ENCODE measurements at places on chromosomes 7 and 10.

GRCh38 chr7:106693677-106694353 is 32.9 kb upstream of the CCDC71L start:
- DNase-seq, result no peak

DNA sequence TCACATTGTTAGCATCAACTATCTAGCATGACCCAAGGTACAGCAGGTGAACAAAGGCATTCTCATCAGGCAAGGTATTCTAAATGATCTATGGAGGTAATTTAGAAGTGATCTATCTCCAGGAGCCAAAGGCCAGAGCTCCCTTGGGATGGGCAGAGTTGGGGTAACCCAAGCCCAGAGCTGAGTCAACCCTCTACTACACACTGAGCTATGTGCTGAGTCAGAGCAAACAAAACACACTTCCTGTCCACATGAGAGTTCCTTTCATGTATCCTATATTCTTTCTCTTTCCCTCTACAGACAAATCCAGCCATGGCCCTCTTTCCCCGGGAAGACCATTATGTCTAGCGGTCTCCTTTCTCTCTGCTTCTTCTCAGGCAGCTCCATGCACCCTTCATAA is 68.2 kb upstream of the AGK start:
- no peak for DNase-seq

- no peak for DNase-seq
Measured at GRCh38 chr10:60252688-60253087, 137.0 kb downstream of the ANK3 start.

DNA sequence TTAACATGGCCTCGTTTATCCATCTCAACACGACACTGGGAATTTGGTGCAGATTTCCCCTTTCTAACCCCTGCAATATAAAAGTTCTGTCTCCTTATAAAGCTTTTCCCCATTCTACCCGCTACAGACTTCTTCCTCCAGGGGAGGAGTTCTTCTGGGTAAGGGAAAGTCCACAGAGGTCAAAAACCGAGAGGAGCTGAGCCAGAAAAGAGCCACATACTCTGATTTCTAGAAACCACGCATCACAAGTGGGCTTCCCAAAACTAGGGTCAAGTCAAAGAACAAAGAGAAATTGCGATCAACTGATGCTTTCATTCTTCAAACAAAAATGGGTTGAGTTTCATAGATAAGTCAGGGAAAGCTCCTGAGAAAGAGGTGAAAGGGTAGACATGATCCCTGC is 6.8 kb downstream of the IL6 start:
- DNase-seq, result no peak

- no peak for DNase-seq
Measured at GRCh38 chr7:46993396-46993795, 588.5 kb downstream of the TNS3 start.

- DNase-seq, result no peak
Measured at GRCh38 chr10:792792-793100, 103.3 kb upstream of the DIP2C start.

DNA sequence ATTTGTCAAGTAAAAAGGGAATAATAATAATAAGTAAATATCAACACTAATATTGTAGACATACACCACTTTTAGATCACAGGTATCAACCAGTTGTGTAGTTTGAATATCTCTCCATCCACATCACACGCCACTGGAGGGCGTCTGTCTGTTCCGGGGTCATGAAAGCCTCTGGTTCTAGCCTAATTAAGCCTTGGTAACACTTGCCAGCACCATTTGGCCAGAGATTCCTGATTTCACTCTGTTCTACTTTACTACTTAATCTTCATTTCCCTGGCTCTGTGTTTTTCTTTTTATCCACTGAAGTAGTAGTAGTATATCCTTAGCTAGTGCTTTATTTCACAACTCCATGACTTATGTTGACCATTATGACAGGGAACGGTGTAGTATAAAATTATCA is 285.6 kb upstream of the POM121L12 start:
- no peak for DNase-seq

- DNase-seq, result no peak
Measured at GRCh38 chr7:28208506-28208905, 27.9 kb upstream of the JAZF1 start.

- DNase-seq, result no peak
Measured at GRCh38 chr10:99913831-99914235, 95.9 kb downstream of the DNMBP start.

DNA sequence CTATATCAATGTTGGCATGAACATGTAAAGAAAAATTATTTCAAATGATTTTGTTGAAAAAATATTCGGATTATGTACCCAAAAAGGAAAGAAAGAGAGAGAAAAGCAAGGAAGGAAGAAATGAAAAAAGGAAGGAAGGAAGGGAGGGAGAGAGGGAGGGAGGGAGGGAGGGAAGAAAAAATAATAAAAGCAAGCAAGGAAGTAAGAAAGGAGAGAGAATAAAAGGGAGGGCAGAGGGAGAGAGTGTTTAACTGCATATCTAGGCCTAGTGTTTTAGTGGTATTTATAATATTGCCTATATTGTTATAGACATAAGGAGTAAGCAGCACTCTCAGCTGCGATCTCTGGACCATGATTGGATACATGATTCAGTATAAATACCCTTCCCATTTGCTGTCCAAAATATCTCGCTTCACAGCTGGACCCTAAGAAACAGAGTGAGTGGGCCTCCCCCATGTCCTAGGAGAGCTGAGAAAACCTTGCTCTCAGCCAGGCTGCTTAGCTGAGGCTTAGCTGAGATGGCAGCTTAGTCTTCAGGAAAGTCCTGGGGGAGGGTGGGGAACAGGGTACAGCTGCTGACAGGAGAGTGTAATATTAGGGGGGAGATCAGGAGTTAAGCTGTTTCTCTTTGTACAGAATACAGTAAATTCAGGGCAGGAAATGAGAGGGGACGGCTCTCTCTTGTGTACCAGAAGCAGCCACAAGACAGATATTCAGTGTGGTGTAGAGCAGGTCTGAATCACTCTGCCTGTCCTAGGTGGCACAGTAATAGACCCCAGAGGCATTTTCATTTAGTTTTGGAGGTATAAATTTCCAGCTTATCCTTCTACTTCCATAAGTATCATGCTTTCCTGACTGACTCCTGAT is 66.8 kb upstream of the TARP start:
- no peak for DNase-seq

- no peak for DNase-seq
Measured at GRCh38 chr7:1811850-1812508, 141.9 kb downstream of the ELFN1 start.

DNA sequence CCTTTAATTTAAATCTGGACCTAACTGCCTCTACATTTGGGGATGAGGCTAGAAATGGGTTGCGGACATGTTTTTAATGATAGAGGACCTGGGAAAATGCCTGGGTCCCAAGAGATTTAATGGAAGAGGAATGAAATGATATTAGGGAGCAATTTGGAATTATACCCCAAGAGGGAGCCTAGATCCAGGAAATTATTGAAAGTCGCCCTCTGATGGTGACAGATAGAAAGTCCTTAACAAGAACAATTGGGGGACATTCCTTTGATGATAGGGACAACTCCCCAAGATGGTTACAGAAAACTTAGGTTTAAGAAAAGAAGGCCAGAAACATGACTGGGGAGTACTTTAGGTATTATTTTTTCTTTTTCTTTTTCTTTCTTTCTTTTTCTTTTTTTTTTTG is 9.5 kb upstream of the TSGA13 start:
- no peak for DNase-seq

DNA sequence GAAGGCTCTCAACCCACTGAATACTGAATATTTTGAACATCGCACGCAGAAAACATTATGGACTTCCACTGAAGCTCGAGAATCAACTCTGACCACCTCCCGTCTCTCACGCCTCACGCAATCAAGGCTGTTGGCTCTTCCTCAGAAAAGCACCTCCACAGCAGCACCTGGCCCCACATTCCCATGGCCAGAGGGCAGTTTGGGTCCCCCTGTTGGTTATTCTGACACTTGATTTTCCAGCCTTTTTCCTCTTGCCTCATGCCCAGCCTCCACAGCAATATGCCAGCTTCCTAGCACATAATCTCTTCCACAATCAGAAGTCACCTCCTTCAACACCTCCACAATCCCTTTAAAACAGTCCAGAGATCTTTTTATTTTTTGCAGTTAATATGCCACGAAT is 55.9 kb downstream of the SVOPL start:
- no peak for DNase-seq

DNA sequence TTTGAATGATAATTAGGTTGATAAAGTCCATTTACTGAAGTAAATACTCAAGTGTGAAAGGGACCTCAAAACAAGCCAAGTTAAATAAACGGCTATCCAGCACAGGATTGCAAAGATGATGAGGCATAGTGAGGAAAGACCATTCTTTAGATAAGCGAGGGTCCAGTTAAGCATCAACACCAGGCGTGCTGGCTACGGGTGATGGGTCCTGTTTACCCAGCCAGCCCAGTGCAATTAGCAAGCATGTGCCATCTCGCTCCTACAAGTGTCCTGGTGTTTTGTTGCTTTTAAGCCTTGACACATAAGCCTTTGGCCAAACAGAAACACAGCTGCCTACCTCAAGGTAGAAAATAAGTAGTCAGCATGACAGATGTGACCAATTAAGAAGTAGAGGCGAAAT is 7.1 kb downstream of the NEBL start:
- DNase-seq, result no peak

DNA sequence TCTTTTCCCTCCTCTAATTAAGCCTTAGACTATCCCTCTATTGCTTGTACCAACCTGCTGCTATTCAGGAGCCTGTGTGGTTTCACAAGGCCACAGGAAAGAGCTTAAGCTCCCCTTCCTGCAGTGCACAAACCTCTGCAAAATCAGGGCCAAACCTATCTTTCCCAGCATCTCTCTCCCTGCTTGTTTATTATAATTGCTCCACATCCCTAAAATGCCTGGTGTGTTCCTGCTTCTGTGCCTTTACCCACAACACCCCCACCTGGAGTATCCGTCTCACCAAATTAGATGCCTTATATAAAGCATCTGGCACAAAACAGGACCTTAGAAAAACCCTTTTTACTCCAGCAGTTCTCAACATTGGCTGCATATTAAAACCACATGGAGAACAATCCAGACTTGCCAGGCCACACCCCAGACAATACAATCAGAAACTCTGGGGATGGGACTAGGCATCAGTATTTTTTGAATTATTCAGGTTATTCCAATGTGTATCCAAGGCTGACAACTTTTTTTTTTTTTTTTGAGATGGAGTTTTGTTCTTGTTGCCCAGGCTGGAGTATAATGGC is 16.7 kb downstream of the SEC31B start:
- no peak for DNase-seq

DNA sequence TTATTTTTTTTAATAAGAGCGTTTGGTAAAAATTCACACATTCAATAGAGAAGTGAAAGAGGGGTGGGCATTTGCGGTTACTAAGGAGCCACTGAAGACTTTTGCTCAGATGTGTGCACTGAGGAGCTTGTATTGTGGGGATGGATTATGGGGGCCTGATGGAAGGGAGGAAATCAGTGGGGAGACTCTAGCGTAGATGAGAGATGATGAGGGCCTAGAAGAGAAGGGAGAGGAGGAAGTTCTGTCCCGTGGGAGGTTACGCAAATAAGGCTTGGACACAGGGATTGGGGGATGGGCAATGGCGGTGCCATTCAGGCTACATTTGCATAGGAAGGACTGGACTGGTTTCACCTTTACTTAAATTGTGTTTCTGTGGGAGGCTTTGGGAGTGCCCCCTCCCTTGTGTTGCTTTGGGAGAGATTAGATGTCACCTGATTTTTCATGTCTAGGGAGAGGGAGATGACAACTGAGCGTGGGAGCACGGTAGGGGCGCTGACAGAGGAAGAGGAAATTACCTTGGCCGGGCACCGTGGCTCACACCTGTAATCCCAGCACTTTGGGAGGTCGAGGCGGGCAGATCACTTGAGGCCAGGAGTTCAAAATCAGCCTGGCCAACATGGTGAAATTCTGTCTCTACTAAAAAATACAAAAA is 2.2 kb upstream of the HIP1 start:
- DNase-seq, result peak; percentile 44

GRCh38 chr10:131928248-131929095 is 27.7 kb downstream of the PPP2R2D start:
- DNase-seq, result no peak

All from CD4-positive, alpha-beta T cell treated with Interleukin-4 for 1 hour (primary cell).